ENCODE measurements at places on chromosomes 4 and X.

- no peak overlapping the region for H3K27ac ChIP-seq
- H3K4me1 ChIP-seq, result no peaks in the 10 kb centered on the region
- DNase-seq, result no peak
- H3K27me3 ChIP-seq, result no peaks in the 10 kb centered on the region
- H3K4me3 ChIP-seq, result no peak overlapping the region
These were observed 190.6 kb downstream of the NSUN7 start for GRCh38 chr4:40940317-40940741.

GRCh38 chr4:85783483-85783882 is 308.5 kb downstream of the ARHGAP24 start:
- H3K36me3 ChIP-seq, result no peaks in the 10 kb centered on the region
- no peak overlapping the region for H3K4me3 ChIP-seq
- H3K27me3 ChIP-seq, result no peaks in the 10 kb centered on the region
- DNase-seq, result no peak
- no peak overlapping the region for H3K27ac ChIP-seq

DNA sequence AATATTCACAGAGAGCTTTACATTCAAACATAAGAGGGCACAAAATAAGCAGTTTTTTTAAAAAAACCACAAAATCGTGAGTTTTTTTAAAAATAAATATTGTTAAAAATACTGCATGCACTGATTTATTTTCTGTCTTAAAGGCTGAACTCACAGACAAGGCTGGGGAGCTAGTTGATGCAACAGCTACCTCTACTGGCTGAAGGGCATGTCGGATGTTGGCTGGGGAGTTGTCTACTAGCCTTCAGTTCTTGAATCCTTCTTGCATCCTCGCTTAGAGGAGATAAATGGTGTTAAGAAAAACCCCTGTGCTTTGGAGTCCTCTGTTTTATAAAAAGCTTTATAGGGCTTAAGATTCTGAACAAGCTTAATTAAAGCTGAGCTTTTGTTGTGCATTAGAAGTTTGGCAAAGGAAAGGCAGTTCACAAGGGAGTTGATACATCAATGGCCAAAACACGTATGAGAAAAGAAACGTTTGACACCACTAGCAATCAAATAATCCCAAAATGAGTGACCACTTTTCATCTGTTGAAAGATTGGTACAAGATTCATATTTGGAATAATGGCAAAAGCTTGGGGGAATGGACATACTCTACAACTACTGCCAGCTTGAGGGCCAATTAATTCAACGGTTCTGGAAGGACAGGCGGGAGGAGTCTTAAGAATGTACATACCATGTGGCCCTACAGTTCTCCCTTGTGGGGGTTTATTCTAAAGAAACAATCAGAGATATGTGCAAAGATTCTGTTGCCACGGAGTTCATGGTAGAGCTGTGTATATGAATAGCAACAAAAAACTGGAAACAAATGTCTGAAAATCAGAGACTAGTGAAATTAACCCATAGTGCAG is 94.7 kb downstream of the SEL1L3 start:
- no peaks in the 10 kb centered on the region for H3K27me3 ChIP-seq
- H3K4me1 ChIP-seq, result no peaks in the 10 kb centered on the region
- peak; percentile 42 for DNase-seq
- no peak overlapping the region for H3K27ac ChIP-seq
- no peak overlapping the region for H3K4me3 ChIP-seq
- peaks cover 17% of the 10 kb centered on the region for H3K36me3 ChIP-seq

DNA sequence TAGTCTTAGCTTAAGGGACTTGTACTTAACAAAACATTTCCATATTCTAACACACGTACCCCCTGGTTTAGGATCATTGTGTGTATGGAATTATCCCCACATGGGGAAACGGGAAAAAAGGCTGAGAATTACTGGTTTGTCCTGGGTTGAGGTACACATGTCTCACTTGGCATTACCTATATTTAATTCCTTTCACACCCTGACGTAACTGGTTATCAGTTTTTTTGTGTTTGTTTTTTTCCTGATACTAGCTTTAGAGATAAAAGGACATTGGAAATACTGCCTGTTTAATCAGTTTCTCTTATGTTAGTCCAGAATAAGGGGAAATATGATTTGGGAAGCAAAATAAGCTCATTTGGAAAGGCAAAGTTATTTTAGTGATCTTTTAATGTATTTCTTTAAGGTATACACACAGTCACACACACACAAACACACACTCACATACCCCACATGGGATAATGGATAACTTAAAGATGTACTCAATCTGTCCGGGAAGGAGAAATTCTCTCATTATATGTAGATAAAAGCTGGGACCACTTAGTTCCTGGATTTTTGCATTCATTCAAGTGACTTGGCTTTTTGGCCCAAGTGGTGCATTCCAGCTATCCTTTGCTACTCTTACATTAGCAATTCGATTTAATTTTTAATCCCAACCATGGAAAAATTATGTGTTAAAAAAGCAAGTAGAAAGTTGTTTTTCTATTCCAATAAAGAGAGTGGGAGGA is 13.0 kb downstream of the SEPTIN11 start:
- no peak overlapping the region for H3K4me3 ChIP-seq
- H3K36me3 ChIP-seq, result no peaks in the 10 kb centered on the region
- peaks cover 17% of the 10 kb centered on the region for H3K4me1 ChIP-seq
- H3K27me3 ChIP-seq, result no peaks in the 10 kb centered on the region

GRCh38 chr4:1233641-1234308 is 15.2 kb downstream of the CTBP1 start:
- no peaks in the 10 kb centered on the region for H3K4me1 ChIP-seq
- H3K4me3 ChIP-seq, result no peak overlapping the region
- H3K27ac ChIP-seq, result no peak overlapping the region
- DNase-seq, result no peak
- H3K27me3 ChIP-seq, result no peaks in the 10 kb centered on the region

- H3K27ac ChIP-seq, result no peak overlapping the region
- no peaks in the 10 kb centered on the region for H3K36me3 ChIP-seq
- H3K4me3 ChIP-seq, result no peak overlapping the region
- H3K27me3 ChIP-seq, result no peaks in the 10 kb centered on the region
These were observed 75.7 kb upstream of the ARHGAP24 start for GRCh38 chr4:85399270-85399669.

GRCh38 chr4:123443401-123444289 is 47.0 kb downstream of the SPRY1 start:
- peaks cover 16% of the 10 kb centered on the region for H3K4me1 ChIP-seq
- H3K4me3 ChIP-seq, result peak overlapping the region; percentile 3
- no peaks in the 10 kb centered on the region for H3K27me3 ChIP-seq
- peak overlapping the region; percentile 72 for H3K27ac ChIP-seq
- no peaks in the 10 kb centered on the region for H3K36me3 ChIP-seq

DNA sequence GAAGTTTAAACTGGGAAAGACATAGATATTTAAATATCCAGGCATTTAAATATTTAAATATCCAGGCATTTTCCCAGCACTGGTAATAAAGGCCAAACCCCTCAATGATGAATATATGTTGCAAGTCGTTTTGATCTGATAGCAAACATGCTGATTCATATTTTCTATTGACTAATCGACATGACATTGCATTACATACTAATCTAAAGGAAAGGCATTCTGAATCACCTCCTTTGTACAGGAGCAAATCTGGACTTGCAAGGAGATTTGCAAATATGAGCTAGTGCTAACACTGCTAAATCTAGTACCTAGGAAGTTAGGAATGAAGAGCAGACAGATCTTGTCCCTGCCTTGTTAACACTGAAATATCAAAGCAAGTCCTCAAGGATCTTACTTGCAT is 207.3 kb downstream of the SLC7A11 start:
- no peaks in the 10 kb centered on the region for H3K4me1 ChIP-seq
- DNase-seq, result no peak

DNA sequence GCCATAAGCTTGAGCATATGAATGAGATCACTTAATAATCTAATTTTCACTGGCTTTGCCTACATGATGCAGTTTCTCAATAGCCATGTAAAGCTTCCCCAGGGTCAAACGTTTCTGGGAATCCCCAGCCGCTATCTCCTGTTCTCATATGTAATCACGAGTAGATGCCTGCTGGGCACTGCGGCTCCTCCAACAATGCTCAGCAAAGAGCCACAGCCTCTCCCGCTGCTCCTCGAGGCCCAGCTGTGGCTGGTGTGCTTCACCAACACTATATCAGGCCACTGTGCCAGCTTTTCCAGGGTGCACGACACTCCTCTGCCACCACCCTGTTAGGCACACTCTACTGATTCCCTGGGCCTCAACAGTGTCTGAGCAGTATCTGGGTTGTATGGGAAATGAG is 78.3 kb upstream of the RASGEF1B start:
- H3K4me3 ChIP-seq, result no peak overlapping the region
- no peak for DNase-seq
- no peaks in the 10 kb centered on the region for H3K4me1 ChIP-seq

GRCh38 chr4:67052814-67053675 is 492.3 kb downstream of the CENPC start:
- no peak overlapping the region for H3K4me3 ChIP-seq
- H3K27me3 ChIP-seq, result no peaks in the 10 kb centered on the region
- H3K36me3 ChIP-seq, result no peaks in the 10 kb centered on the region
- no peak for DNase-seq
- H3K4me1 ChIP-seq, result no peaks in the 10 kb centered on the region

All from large intestine (tissue), 12 donors.